Stimulated activated CD8-positive, alpha-beta memory T cell treated with anti-CD3 and anti-CD28 coated beads, Interleukin-15, amount 100 ng/mL, for 4 hours (primary cell): ENCODE measurements at places on chromosomes 4 and X.

DNA sequence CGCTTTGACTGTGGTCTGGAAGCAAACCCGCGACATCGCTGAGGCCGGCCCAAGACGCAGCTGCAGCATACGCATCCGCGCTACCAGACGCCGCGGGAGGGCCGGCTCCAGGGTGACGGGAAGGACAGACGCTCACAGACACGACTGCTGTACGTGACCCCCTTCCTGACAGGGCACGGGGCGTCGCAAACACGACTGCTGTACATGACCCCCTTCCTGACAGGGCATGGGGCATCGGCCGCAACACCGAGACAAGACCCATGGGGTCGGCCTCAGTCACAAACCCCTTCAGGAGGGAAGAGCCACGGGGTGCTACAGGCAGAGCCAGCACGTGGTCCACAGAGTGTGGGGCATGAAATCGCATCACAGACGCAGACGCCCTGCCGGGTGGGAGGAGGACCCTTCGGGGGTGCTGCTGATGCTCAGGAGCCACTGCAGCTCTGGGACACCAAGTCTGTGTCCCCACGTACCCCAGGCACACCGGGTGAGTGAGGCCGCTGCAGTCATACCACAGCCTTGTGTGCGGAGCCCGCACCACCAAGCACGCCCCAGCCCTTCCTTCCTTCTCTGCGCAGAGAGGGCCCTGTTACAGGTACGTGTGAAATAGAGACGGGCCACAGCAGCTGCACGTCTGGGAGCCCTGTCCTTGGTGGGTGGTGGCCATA is 38.7 kb upstream of the CPLX1 start:
- no peak for DNase-seq

- no peak for DNase-seq
These were observed 278.7 kb downstream of the RCHY1 start for GRCh38 chr4:75235359-75235951.

- DNase-seq: no peak
These were observed 4.1 kb downstream of the OPHN1 start for GRCh38 chrX:68429216-68429615.

- no peak for DNase-seq
These were observed 112.9 kb downstream of the PTPN13 start for GRCh38 chr4:86706923-86707597.

GRCh38 chr4:10438924-10439323 is 18.3 kb downstream of the ZNF518B start:
- no peak for DNase-seq

DNA sequence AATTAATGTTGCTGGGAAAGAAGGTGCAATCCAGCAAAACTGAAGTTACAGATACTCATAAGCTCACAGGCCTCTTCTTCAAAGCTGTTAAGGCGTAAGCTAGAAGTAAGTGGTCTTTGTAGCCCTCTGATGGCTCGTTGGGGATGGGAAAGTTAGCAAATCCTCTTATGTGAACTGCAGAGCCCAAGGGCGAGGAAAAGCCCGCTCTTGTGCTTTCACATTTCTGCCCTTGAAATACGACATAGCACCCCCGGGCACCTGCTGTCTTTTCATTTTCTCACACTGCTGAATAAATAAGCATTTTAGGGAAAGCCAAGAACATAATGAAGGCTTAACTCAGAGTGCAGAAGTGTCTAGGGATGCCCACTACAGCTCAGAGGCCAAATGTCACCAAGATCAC is 73.1 kb upstream of the SORBS2 start:
- DNase-seq: no peak

DNA sequence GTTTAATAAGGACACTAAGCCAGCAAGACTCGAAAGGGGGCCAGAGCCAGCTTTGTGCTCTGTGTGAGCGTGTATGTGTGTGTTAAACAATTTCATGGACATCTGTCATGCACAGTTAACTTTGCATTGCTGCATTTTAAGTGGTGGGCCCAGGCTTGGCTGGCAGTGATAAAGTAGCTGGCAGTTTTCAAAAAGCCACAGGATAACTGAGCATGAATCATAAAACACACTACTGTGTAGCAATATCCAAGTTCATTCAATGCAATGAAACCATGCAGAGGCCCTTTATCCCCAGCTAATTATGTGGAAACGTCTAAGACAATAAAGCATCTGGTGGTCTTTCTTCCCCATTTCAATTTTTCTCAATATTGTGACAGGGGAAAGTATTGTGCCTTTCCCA is 132.9 kb downstream of the NKX6-1 start:
- no peak for DNase-seq

DNA sequence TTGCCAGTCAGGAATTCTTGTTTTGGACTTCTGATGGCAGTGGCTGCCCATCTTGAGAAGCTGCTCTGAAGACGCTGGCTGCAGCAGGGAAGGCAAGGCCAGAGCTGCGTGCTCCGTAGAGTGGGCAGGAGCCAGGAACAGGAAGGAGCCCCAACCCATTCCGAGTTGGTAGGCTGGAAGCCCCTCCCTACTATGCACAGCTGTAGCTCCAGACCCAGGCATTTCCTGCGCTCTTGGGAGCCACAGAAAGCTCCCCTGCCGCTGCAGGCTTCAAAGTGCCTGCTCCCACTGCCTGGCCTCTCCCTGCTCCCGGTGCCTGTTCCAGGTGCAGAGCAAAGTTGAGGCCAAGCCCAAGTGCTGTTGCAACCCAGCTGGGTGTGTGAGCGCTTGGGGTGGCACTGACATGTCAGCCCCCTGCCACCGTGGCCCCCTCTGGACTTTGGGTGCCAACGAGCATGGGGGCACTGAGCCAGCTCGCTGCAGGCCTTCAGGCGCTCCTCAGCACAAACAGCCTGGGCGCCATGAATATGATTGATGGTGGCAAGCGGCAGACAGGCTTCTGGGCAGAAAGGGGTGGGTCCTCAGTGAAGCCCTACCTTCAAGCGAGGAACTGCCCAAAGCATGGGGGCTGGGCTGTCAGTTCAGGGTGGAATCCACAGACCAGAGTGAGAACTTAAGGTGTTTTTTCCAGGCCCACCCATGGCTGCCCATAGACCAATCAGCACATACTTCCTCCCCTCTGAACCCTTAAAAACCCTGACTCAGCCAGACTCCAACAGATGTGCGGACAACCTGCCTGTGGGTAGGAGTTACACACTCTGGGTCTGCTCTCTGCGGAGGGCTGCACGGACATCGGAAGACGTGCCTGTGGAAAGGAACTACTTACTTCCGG is 677.2 kb upstream of the INTU start:
- DNase-seq: no peak

DNA sequence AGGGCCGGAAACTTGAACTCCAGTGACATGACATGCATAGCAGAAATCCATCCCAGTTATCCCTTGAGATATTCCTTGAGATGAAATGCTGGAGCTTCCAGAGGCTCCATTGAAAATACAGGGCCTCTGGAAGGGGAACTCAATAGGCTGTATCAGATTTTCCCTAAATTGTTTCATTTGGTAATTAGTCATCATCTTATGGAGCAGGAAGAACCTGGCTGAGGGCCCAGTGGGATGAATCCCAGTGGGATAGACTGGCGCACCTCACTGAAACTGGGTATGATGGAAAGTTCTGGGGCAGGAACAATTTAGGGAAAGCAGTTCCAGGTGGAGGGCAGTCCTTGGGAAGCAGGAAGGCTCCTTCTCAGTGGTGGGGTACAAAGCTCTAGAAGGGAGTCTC is 307.8 kb upstream of the DIPK2B start:
- no peak for DNase-seq

GRCh38 chrX:136405126-136405525 is 82.6 kb upstream of the BRS3 start:
- DNase-seq: no peak

GRCh38 chrX:39630344-39630743 is 467.4 kb downstream of the BCOR start:
- DNase-seq: no peak

DNA sequence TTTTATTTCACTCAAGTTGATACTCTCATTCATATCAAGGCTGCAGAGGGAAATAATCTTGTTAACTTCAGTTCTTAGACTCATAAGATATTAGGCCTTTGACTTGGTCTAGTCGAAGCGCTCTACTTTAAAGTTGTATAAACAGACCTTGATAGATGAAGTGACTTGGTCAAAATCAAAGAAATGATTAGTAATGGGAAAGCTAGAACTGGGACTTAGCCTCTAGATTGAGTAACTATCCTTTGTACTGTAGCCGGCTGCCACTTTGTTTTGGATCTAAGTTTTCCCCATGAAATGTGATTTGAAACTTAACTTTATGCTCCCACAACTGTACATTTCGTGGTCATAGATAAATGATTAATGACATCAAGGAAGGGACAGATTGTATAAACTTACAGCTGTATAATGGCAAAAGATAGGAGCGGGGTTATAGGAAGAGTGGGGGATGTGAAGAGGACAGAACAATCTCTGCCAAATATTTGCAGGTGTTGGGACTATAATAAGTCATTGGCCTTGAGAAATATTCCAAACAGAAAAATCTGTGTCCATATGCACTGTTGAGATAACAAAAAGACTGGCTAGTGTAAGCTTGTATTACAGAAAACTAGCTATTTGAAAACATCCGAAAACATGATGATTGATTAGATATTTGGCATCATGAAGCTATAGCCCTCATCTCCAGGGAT is 17.2 kb downstream of the MID2 start:
- no peak for DNase-seq

- DNase-seq: no peak
These were observed 80.0 kb downstream of the FAT1 start for GRCh38 chr4:186643501-186644310.

DNA sequence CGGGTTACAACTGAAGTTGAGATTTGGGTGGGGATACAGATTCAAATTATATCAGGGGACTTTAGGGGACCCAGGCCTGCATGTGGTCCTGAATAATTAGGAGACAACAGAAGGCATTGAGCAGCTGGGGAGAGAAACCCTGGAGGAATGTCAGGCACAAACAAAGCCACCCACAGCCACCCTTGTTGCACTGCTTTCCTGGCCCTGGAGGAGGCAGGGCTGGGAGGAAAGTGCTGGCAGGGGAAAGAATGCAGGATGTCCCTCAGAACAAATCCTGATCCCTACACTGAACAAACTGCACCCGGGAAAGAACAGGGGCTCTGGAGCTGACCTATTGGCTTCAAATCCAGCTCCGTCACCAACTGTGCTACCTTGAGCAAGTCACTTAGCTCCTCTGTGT is 214.1 kb upstream of the ATP6AP2 start:
- no peak for DNase-seq

GRCh38 chrX:437661-438390 is 51.1 kb upstream of the PPP2R3B start:
- DNase-seq: no peak
